ENCODE measurements at places on chromosomes 1 and 21.

GRCh38 chr1:215793180-215793579, 226.1 kb downstream of the KCTD3 start:
- DNase-seq, result no peak

- DNase-seq, result no peak
These were observed 164.2 kb downstream of the CACNA1E start for GRCh38 chr1:181647314-181648035.

GRCh38 chr21:28561772-28562171, 430.9 kb downstream of the LTN1 start:
- DNase-seq, result no peak

DNA sequence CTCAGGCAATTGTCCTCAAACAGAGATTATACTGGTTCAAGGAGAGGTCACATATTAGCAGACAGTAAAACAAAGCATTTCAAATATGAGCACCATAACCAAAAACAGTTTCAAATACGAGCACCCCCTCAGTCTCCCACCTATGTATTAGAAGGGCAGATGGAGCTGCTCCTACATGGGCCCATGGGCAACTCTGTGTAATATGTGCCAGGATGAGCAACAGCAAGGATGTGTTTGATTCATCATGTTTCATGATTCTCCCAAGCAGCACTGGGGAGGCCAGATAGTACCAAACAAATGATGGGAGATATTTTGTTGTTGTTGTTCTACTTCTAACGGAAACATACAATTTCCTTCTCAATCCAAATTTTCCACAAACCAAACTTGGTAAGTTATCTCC, 8.9 kb downstream of the ADSS2 start:
- DNase-seq, result no peak

DNA sequence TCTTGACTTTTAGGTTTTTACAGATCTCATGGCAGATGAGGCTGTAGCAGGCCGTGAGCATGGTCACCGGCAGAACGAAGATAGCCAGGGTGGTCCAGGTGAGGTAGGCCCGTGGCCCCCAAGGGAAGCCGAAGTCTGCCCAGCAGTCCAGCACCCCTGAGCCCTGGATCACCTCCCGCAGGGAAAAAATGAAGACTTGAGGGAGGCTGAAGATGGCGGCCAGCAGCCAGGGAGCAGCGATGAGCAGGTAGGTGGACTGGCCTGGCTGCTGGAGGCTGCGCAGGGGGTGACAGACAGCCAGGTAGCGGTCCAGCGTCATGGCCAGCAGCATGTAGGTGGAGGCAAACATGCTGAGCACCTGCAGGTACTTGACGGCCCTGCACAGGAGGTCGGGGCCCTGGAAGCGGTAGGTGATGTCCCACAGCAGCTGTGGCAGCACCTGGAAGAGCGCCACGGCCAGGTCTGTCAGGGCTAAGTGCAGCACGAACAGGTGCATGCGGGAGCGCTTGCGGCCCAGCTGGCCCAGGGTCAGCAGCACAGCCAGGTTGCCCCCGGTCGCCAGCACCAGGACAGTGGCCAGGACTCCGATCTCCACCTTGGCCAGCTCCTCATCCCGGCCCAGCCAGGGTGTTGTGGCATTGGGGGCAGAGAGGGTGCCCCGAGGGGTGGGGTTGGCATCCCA, 856 bp downstream of the AVPR1B start:
- DNase-seq, result peak; percentile 20

DNA sequence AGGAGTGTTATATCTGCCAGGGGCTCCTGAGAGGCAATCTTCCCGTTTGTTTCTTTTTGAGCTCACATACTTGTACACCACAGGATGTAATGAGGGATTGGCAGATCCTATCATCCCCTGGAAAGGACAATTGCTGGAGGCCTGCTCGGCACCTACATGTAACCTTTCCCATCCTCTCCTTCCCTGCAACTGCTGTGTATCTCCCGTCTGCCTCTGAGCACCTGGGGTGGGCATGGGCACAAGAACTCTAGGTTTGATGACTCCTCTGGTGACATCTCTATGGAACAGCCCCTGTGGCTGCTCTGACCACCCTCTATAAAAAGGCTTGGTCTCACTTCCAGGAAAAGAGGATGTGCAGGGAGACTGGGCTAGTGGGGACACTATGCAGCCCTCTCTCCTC, 25.0 kb upstream of the SMIM12 start:
- no peak for DNase-seq

DNA sequence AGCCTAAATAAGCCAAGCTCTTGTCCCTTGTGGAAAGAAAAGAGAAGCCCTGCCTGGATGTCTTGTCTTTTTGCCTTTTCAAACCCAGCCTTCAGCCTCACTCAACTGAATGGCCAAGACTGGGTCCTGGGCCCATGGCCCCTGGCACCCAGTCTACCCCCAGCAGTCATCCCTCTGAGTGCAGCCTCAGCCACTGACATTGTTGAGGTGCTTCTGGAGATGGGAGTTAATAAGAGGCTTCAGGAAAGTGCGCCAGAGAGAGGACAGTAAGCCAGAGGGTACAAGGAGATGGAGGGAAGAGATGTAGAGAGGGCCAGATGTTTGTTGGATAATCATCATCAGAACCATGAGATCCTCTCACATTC, 6.8 kb downstream of the FNDC5 start:
- no peak for DNase-seq

DNA sequence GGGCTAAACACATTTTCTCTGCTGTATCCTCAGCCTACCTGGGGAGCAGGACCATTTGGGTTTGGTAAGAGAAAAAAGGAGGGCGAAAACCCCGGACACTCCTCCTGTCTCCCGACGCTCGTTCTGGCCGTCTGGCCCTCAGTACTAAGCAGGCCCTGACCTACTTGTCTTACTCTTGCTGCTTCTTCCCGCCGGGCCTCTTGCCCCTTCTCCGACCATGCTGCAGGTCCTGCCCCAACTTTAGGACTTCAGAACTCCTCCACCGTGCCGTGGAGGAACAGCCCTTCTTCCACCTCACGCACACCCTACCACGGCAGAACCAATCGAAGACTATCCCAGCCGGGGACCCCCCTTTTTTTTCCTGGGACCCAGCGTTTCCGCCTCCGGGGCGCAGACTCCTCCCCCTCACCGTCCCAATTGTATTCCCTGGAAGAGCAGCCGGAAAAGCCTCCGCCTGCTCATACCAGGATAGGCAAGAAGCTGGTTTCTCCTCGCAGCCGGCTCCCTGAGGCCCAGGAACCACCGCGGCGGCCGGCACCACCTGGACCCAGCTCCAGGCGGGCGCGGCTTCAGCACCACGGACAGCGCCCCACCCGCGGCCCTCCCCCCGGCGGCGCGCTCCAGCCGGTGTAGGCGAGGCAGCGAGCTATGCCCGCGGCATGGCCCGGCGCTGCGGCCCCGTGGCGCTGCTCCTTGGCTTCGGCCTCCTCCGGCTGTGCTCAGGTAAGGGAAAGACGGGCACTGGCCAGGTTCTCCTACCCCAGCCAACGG, at the start of gene CHRNB2:
Gene CHRNB2 (plus strand): TSS at position 393 of the 771 bp plus-strand sequence. CDS start 267 bp downstream, at position 660.
- DNase-seq, result peak; percentile 84

DNA sequence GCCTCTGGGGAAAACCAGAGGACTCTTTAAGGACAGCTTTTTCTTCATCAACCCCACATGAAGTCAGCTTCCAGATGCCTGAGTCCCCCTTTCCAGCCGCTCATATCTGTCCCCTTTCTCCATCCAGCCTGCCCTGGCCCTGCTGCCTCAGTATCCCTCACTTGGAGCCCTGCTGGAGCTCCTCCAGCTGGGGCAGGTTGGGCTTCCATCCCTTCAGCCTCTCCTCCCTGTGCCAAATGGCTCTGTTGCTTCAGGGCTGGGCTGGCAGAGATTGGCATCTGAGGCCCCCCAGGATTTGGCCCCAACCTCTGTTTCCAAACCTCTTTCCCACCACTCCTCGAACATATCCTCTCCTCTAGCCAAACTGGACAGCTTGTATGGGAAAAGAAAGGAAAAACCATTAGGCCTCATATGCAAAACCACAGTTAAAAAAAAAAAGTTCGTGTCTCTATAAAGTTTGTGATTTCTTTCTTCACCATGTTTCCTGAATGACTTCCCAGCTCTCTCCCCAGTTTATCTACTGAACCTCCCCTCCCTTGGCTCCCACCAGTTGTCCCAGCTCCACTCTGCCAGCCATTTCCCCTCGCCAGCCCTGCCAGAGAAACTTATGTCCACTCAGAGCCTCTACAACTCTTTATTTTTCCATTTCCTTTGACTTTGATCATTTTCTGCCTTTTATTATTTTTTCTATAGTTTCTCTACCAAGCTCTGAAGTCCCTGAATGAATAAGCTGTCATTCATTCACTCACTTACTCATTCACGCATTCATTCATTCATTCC, 217.9 kb downstream of the FOXD2 start:
- DNase-seq, result no peak

Measured in NCI-H1105 (cell line).